ENCODE measurements at places on chromosomes 6 and 20.

- DNase-seq = no peak
- no peaks in the 10 kb centered on the region for H3K4me1 ChIP-seq
- H3K36me3 ChIP-seq = no peaks in the 10 kb centered on the region
- no peak overlapping the region for H3K27ac ChIP-seq
Observed at GRCh38 chr20:10609276-10609675, 64.5 kb downstream of the JAG1 start.

DNA sequence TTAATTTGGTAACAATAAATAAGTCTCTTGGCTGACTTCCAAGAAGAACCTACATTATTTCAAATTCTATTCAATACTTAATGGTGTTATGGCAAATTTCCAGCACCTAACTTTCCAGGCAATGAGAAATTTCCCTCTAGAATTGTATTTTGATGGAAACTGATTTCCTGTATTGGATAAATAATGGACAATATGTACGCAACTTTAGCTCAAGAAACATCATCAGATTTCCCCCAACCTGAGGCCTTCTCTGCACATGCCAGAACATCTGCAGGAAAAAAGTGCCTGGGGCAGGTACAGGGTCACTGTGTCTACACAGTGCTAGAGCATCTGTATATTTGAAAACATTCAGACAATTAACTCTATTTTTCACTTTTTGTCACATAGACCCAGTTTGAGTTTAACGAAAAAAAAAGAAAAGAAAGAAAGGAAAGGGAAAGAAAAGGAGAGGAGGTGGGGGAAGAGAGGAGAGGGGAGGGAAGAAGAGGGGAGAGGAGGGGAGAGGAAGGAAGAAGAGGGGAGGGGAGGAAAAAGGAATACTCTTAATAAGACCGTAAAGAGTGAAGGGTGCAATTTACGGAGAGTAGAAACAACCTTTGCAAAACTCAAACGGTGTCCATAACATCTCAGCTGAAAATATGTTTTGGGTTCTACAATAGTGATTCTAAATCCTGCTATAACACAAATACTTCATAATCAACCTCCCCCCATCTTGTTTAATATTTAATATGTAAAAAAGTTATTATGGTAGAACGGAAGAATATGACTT is 130.0 kb downstream of the TSHZ2 start:
- H3K4me3 ChIP-seq = no peak overlapping the region
- no peak for DNase-seq
- no peak overlapping the region for H3K27ac ChIP-seq

- no peak for DNase-seq
- H3K27me3 ChIP-seq = peaks cover 19% of the 10 kb centered on the region
- H3K4me3 ChIP-seq = peak overlapping the region; percentile 77
Observed at GRCh38 chr20:48730977-48731376, 96.8 kb downstream of the PREX1 start.

DNA sequence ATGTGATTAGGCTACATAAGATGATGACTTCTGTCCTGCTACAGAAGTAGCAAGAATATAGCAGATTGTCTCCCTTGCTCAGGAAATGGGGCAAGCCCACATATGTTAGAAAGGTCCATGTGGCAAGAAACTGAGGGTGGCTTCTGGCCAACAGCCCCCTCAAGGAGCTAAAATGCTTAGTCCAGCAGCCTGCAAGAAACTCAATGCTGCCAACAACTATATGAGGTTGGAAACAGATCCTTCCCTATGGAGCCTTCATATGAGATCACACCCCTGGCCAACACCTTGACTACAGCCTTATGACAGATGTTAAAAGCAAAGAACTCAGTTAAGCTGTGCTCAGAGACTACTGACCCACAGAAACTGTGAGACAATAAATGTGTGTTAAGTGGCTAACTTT is 22.1 kb downstream of the PTPRT start:
- H3K4me1 ChIP-seq = no peaks in the 10 kb centered on the region
- H3K4me3 ChIP-seq = no peak overlapping the region
- peaks cover 4% of the 10 kb centered on the region for H3K36me3 ChIP-seq
- no peak for DNase-seq

DNA sequence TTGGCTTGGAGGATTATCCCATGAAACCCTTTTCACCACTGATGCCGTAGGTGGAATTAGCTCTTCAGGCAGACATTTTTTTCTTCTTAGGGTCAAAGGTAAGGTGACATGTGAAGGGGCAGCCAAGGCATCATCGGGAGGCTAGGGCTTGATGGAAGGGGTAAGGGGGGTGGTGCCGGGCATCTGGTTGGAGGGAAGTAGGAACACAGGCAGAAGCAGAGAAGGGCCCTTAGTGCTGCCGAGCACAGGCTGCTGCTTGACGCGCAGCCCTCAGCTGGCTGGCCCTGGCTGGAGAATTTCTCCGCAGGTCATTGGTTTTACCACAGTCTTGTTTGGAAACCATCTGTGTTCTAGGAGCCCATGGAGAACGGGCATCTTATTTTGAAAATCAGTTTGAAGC is 54.7 kb downstream of the TRAF3IP2 start:
- DNase-seq = no peak
- no peaks in the 10 kb centered on the region for H3K36me3 ChIP-seq
- H3K27me3 ChIP-seq = peaks cover 2% of the 10 kb centered on the region
- no peak overlapping the region for H3K4me3 ChIP-seq
- H3K4me1 ChIP-seq = peaks cover 17% of the 10 kb centered on the region

DNA sequence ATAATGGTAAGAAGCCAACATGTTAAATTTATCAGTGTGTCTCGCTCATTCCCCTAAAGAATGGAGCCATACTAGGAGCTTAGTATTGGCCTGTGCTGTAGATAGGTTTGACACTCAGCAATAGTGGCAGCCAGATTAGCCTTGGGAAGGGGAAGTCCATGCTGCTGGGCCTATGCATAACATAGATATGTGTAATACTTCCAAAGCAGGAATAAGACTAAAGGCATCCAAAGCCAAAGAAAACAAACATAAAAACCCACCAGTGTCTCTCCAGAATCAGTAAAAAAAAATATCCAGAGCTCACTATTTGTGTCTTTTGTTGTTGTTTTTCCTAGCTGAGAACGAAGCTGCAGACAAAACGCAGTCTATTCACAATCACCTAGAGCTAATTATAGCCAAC is 104.2 kb upstream of the STXBP5 start:
- H3K4me1 ChIP-seq = peaks cover 11% of the 10 kb centered on the region
- H3K27me3 ChIP-seq = peaks cover 2% of the 10 kb centered on the region
- no peak for DNase-seq
- no peak overlapping the region for H3K4me3 ChIP-seq

- no peak overlapping the region for H3K4me3 ChIP-seq
- no peak for DNase-seq
- H3K27me3 ChIP-seq = peaks cover 2% of the 10 kb centered on the region
- H3K27ac ChIP-seq = no peak overlapping the region
- H3K36me3 ChIP-seq = peaks cover 14% of the 10 kb centered on the region
- H3K4me1 ChIP-seq = no peaks in the 10 kb centered on the region
Observed at GRCh38 chr6:46234156-46234556, 63.4 kb upstream of the ENPP5 start.

DNA sequence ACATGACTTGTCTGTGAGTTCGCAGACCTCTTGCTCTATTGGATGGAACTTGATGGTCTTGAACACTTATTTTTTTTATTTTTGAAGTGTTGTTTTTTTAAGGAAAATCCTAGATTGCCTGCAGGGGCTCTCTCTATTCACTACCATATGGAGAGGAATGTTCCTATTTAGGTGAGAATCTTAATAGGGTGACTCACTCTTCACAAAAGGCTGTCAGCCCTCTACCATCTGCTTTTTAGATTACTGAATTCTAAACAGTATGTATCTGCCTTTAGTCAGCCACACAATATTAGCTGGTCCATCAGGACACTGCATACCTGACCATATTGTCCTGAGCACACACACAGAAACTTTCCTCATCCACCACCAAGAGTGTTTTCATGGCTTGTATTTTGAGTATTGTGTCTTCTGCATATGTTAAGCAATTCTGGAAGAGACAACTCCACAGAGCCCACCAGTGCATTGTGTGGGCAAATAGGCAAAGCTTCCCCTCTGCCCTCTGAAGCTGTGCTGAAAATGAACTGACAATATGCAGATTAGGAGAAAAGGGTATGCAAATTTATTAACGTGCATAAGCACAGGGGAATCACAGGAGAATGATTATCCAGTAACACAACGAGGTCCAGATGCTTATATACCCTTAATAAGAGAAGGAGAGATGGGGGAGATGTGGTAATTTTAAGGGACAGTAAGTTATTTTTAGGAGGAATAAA is 6.6 kb upstream of the BTBD9 start:
- H3K27me3 ChIP-seq = peaks cover 1% of the 10 kb centered on the region
- H3K36me3 ChIP-seq = no peaks in the 10 kb centered on the region
- H3K4me1 ChIP-seq = no peaks in the 10 kb centered on the region
- no peak overlapping the region for H3K4me3 ChIP-seq
- no peak overlapping the region for H3K27ac ChIP-seq

DNA sequence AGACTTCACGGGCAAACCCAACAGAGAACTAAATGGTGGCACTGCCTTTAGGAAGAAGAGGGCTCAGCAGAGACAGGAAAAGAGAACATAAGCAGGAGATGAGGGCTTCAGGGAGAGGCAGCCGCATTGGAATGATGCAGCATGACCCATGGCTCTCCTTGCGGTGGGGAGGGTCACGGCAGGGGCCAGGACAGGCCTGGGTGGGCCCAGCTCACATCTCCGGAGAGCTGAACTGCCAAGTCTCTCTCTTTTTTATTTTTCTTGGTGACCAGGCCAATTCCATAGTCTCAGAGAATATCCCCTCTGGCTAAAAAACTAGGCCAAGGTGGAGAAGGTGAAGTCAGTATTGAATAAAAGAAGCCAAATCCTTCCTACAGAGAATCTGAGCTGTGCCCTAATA is 77.5 kb upstream of the TRAF3IP2 start:
- peaks cover 10% of the 10 kb centered on the region for H3K27me3 ChIP-seq
- no peak overlapping the region for H3K4me3 ChIP-seq
- peak overlapping the region; percentile 81 for H3K27ac ChIP-seq
- H3K36me3 ChIP-seq = peaks cover 69% of the 10 kb centered on the region
- H3K4me1 ChIP-seq = peaks cover 51% of the 10 kb centered on the region
- DNase-seq = no peak

- no peak overlapping the region for H3K27ac ChIP-seq
- H3K36me3 ChIP-seq = peaks cover 7% of the 10 kb centered on the region
- peaks cover 1% of the 10 kb centered on the region for H3K27me3 ChIP-seq
- H3K4me3 ChIP-seq = no peak overlapping the region
- H3K4me1 ChIP-seq = no peaks in the 10 kb centered on the region
- no peak for DNase-seq
Observed at GRCh38 chr20:37837924-37838323, 65.0 kb upstream of the VSTM2L start.

DNA sequence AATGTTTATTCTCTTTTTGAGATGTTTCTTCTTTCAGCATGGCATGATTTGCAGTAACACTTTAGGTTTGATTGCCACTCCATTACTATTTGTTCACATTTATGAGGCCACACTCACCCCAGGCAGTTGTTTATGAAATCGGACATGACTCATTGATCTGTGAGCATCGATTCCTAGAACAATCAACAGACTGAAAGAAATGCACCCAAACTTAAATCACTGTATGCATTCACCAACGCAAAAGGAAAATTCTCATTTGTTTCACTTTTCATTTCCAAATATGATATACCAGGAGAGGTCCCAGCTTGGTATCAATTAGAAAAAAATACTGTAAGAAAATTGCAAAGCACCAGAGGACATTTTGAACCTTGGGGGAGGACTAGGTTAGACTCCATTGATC is 5.4 kb upstream of the GJA10 start:
- peaks cover 2% of the 10 kb centered on the region for H3K27me3 ChIP-seq
- no peak overlapping the region for H3K4me3 ChIP-seq
- no peak overlapping the region for H3K27ac ChIP-seq

Measured in endothelial cell (in vitro differentiated cells).